CD4-positive, CD25-positive, alpha-beta regulatory T cell (primary cell): ENCODE measurements at places on chromosomes 12 and 14. TPM values are rescaled to one million over a fixed set of nuclear protein-coding genes. Genes with fewer than 3 reads are reported as not detected.

Gene CDC42BPB
- 19.2 TPM for total RNA-seq

DNA sequence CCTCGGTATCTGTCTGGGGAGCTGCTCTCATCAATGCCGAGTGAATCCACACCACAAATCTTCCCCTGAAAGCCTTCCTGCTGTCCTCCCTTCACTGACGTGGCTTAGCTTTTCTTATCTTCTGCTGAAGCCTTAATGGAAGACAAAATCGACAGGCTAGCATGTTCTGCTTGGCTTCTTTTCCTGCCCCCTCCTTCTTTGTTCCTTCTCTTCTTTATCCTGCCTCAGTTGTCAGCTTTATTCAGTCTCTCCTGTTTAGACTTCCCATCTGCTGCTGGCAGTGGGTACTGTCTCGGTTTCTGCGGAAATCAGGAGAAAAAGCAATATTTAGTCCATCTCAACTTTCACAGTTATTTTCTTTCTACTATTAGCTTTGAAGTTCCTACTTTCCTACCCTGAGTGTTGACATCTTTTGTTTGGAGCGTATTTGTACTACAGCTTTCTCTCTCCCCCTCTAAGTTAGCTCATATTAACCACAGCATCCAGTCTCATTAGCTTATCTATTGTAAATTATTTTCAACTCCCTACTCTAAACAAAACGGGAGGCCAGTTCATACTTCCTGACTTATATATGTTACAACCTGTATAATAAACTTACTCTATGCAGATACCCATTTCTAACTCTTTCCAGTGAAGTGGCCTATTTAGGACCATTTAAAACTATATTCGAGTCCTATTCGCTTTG lies 226.0 kb downstream of the DACT1 start:
- H3K36me3 ChIP-seq, result no peaks in the 10 kb centered on the region
- H3K4me3 ChIP-seq, result no peak overlapping the region
- H3K27ac ChIP-seq, result no peak overlapping the region
- no peak for DNase-seq

- DNase-seq, result no peak
- H3K27me3 ChIP-seq, result no peaks in the 10 kb centered on the region
- H3K27ac ChIP-seq, result no peak overlapping the region
- H3K4me1 ChIP-seq, result no peaks in the 10 kb centered on the region
- no peak overlapping the region for H3K4me3 ChIP-seq
Observed at GRCh38 chr14:35964697-35965286, 138.7 kb downstream of the BRMS1L start.

DNA sequence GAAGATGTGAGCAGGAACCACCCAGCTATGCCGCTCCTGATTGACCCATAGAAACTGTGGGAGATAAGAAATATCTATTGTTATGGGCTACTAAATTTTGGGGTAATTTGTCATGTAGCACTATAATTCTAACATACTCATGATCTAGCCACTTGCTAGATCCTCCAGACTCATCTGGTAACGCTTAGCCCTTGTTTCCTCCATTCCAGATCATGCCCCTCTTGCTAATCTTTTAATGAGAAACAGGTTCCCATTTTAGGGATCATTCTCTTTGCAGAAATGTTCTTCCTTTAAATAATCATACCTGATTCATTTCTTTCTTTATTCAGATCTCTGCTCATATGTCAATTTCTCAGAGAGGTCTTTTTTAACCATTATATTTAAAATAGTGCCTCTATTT lies 3.8 kb upstream of the ARHGDIB start:
- H3K27me3 ChIP-seq, result no peaks in the 10 kb centered on the region
- no peak for DNase-seq
- H3K4me1 ChIP-seq, result peaks cover 23% of the 10 kb centered on the region
- H3K27ac ChIP-seq, result no peak overlapping the region
- H3K4me3 ChIP-seq, result no peak overlapping the region

GRCh38 chr14:98903371-98903770 lies 368.6 kb downstream of the BCL11B start:
- DNase-seq, result no peak
- H3K27me3 ChIP-seq, result no peaks in the 10 kb centered on the region
- no peaks in the 10 kb centered on the region for H3K36me3 ChIP-seq
- H3K4me3 ChIP-seq, result no peak overlapping the region
- H3K27ac ChIP-seq, result no peak overlapping the region
- no peaks in the 10 kb centered on the region for H3K4me1 ChIP-seq

DNA sequence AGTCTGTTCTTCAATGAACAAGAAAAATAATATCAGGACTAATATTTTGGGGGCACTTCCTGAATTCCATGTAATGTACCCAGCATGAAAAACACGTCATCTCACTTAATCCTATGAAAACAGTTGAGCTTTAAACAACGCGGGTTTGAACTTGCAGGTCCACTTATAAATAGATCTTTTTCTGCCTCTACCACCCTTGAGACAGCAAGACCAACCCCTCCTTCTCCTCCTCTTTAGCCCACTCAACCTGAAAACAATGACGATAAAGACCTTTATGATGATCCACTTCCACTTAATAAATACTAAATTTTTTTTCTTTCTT lies 203.9 kb upstream of the KRR1 start:
- no peaks in the 10 kb centered on the region for H3K27me3 ChIP-seq
- H3K27ac ChIP-seq, result no peak overlapping the region
- H3K4me1 ChIP-seq, result no peaks in the 10 kb centered on the region
- no peak for DNase-seq
- H3K36me3 ChIP-seq, result no peaks in the 10 kb centered on the region

GRCh38 chr12:14403711-14404196 lies 38.3 kb downstream of the ATF7IP start:
- H3K4me3 ChIP-seq, result peak overlapping the region; percentile 64
- peak overlapping the region; percentile 82 for H3K27ac ChIP-seq
- peak; percentile 20 for DNase-seq
- H3K4me1 ChIP-seq, result peaks cover 60% of the 10 kb centered on the region
- H3K36me3 ChIP-seq, result peaks cover 7% of the 10 kb centered on the region
- no peaks in the 10 kb centered on the region for H3K27me3 ChIP-seq

Gene GPR135
- total RNA-seq, result 1.3 TPM

- no peak for DNase-seq
- peak overlapping the region; percentile 44 for H3K4me3 ChIP-seq
- peaks cover 17% of the 10 kb centered on the region for H3K27me3 ChIP-seq
- no peak overlapping the region for H3K27ac ChIP-seq
- peaks cover 8% of the 10 kb centered on the region for H3K4me1 ChIP-seq
- no peaks in the 10 kb centered on the region for H3K36me3 ChIP-seq
Observed at GRCh38 chr14:72402377-72402772, 470.1 kb downstream of the RGS6 start.

DNA sequence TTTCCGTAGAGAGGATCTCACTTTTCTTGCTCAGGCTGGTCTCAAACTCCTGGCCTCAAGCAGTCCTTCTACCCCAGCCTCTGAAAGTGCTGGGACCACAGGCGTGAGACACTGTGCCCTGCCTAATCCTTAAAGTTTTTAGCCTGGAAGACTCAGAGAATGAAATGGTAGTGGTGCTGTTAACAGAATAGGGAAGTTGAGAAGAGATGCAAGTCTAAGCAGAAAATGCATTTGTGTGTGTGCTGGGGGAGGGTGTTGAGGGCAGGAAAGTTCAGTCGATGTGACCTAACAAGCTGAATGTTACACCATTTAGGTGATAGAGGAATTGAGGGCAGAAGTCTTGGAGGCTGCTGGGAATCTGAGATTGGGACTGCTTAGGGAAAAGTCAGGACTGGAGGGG lies 6.9 kb upstream of the TUBA1A start:
- no peak overlapping the region for H3K4me3 ChIP-seq
- H3K36me3 ChIP-seq, result no peaks in the 10 kb centered on the region
- H3K4me1 ChIP-seq, result no peaks in the 10 kb centered on the region
- no peak overlapping the region for H3K27ac ChIP-seq
- no peaks in the 10 kb centered on the region for H3K27me3 ChIP-seq

Gene UNC79
- not detected for total RNA-seq

DNA sequence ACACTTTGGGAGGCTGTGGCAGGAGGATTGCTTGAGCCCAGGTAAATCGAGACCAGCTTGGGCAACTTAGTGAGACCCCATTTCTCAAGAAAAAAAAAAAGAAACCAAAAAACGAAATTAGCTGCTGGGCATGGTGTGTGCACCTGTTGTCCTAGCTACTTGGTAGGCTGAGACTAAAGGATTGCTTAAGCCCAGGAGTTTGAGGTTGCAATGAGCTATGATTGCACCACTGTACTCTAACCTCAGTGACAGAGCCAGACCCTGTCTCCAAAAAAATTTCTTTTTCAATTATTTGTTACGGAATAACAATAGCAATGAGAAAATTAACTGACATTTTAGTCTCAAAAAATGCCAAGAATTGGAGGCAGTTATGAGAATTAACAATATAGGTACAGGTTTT lies 128.0 kb downstream of the CCDC91 start:
- peaks cover 30% of the 10 kb centered on the region for H3K36me3 ChIP-seq
- no peaks in the 10 kb centered on the region for H3K4me1 ChIP-seq
- no peak overlapping the region for H3K4me3 ChIP-seq
- no peak overlapping the region for H3K27ac ChIP-seq
- no peaks in the 10 kb centered on the region for H3K27me3 ChIP-seq
- DNase-seq, result no peak

GRCh38 chr12:52139579-52140062 lies 52.2 kb downstream of the KRT80 start:
- no peaks in the 10 kb centered on the region for H3K36me3 ChIP-seq
- H3K27ac ChIP-seq, result no peak overlapping the region
- no peaks in the 10 kb centered on the region for H3K27me3 ChIP-seq
- H3K4me1 ChIP-seq, result no peaks in the 10 kb centered on the region
- no peak overlapping the region for H3K4me3 ChIP-seq

Gene DEGS2
- not detected for total RNA-seq

GRCh38 chr12:132320767-132321211 lies 8.6 kb downstream of the GALNT9 start:
- no peaks in the 10 kb centered on the region for H3K36me3 ChIP-seq
- no peak overlapping the region for H3K4me3 ChIP-seq
- H3K27ac ChIP-seq, result no peak overlapping the region
- H3K4me1 ChIP-seq, result no peaks in the 10 kb centered on the region
- no peaks in the 10 kb centered on the region for H3K27me3 ChIP-seq

Gene P2RX2
- total RNA-seq, result not detected

Gene MGP
- total RNA-seq, result 2.6 TPM

Gene CDH24
- total RNA-seq, result 2.9 TPM

DNA sequence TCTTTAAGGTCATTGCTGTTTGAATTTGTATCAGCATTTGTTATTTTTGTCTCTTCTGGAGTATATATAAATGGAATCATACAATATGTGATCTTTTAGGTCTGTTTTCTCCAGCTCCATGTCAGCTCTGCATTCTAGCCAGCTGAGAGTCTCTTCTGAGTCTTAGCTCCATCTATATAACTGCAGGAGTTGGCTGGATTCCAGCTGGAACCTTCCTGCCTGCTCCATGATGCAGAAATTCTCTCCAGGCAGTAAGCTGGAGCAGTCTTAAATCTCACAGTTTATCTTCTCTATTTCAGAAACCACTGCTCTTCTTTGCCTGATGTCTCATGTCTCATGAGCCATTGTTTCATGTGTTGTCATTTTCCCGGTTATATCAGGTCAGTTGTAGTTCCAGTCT lies 827.6 kb downstream of the NRXN3 start:
- DNase-seq, result no peak
- no peaks in the 10 kb centered on the region for H3K36me3 ChIP-seq
- no peaks in the 10 kb centered on the region for H3K4me1 ChIP-seq
- no peaks in the 10 kb centered on the region for H3K27me3 ChIP-seq

Gene LPAR5
- 7.0 TPM for total RNA-seq

GRCh38 chr14:103753774-103754173 lies 38.2 kb downstream of the ZFYVE21 start:
- H3K27ac ChIP-seq, result no peak overlapping the region
- H3K4me3 ChIP-seq, result no peak overlapping the region
- peaks cover 8% of the 10 kb centered on the region for H3K36me3 ChIP-seq
- no peaks in the 10 kb centered on the region for H3K4me1 ChIP-seq
- H3K27me3 ChIP-seq, result no peaks in the 10 kb centered on the region

Gene NDUFA9
- total RNA-seq, result 61.1 TPM

DNA sequence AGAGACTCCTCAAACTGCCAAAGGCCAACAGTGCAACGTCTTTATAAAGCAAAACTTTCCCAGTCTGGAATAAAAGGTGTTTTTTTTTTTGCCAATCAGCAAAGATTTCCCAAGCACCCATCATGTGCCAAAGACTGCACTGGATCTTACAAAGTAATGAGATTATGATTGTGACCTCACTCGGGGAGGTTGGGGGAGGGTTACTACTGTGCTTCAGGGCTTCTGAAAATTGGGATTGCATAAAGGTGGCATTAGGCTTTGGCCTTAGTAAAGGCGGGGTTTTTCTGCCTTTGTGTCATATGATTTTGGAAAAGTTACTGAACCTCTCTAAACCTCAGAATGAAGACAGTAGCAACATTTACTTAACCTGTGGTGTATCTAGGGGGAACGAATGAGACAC lies 233.8 kb downstream of the DACT1 start:
- no peaks in the 10 kb centered on the region for H3K4me1 ChIP-seq
- no peaks in the 10 kb centered on the region for H3K36me3 ChIP-seq
- no peaks in the 10 kb centered on the region for H3K27me3 ChIP-seq

GRCh38 chr14:74656964-74657363 lies 44.9 kb upstream of the LTBP2 start:
- no peak overlapping the region for H3K27ac ChIP-seq
- no peak overlapping the region for H3K4me3 ChIP-seq
- DNase-seq, result no peak
- H3K27me3 ChIP-seq, result no peaks in the 10 kb centered on the region
- peaks cover 33% of the 10 kb centered on the region for H3K36me3 ChIP-seq

GRCh38 chr12:3560295-3560620 lies 69.3 kb downstream of the PRMT8 start:
- no peaks in the 10 kb centered on the region for H3K27me3 ChIP-seq
- H3K36me3 ChIP-seq, result no peaks in the 10 kb centered on the region
- H3K4me1 ChIP-seq, result no peaks in the 10 kb centered on the region
- H3K4me3 ChIP-seq, result no peak overlapping the region
- DNase-seq, result no peak
- no peak overlapping the region for H3K27ac ChIP-seq

Gene KRT85
- not detected for total RNA-seq

Gene LHX5
- not detected for total RNA-seq

Gene OASL
- 19.3 TPM for total RNA-seq

DNA sequence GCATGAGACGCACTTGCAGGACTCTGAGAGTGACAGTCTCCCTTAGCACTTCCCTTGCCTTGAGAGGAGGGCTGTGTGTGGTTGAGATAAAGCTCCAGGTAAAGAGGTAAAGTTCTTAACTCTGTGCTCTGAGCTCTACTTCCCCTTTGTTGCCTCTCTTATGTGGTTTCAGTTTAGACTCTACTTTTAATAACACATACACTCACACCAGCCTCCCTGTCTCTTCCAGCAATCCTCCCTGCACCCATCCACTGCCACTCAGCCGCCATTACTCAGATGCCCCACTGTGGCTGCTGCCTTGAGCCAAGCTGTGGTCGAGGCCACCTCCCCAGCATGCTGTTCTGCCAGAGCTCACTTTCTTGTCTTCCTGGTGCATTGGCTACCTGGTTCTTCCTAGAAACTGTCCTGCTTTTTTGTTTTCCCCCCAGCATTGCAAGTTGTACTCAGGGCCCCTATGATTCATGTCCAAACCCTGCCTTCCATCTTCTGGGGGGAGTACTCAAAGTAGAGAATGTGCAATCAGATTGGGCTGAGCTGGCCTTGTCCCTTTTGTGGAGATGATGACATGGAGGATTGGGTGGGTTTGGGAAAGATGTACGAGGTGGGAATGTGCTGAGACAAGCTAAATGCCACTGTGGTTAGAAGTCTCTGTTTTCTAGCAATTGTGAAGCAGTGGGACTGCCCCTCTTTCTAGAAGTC lies 115.5 kb upstream of the PARP11 start:
- peak overlapping the region; percentile 27 for H3K27ac ChIP-seq
- H3K4me1 ChIP-seq, result peaks cover 13% of the 10 kb centered on the region
- H3K27me3 ChIP-seq, result no peaks in the 10 kb centered on the region
